ENCODE measurements at places on chromosomes 12 and 14.
A peak's percentile ranks its signal among the peaks of the same experiment; 100 is the strongest.

DNA sequence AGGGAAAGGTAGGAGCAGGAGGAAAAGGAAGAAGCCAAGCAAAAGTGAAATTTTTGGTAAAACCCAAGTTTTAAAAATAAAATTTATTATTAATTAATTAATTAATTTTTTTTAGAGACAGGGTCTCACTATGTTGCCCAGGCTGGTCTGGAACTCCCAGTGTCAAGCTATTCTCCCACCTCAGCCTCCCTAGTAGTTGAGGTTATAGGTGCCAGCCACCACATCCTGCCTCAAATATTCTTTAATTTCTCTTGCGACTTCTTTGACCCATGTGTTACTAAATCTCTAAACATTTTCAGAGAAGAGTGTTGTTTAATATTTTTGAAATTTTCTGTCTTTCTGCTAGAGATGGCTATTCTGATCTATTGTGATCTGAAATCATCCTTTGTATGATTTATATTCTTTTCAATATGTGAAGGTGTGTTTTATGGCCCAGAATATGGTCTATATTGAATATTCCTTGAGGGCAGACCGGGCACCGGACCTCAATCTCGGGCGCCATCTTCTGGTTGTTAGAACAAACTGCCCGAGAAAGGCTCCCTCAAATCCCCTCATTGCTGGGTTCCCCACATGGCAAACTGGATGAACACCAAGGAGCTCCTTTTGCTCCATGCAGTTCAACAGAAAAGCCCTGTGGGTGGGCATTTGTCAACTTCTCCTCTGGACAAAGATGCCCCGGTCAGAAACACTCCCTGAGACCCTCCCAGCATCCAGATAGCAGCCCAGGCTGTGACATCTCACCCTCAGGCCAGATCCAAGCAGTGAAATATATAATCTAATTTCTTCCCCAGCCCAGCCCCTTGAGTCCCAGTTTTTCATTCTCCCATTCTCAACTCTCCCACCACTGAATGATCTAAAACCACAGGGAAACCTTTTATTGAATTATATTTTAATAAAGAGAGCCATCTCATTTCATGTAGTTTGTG, 110.5 kb downstream of the ASCL4 start:
- H3K36me3 ChIP-seq = no peaks in the 10 kb centered on the region
- no peaks in the 10 kb centered on the region for H3K27me3 ChIP-seq
- no peaks in the 10 kb centered on the region for H3K4me1 ChIP-seq
- H3K27ac ChIP-seq = no peak overlapping the region
- peak; percentile 47 for DNase-seq
- no peak overlapping the region for H3K4me3 ChIP-seq

- H3K27ac ChIP-seq = peak overlapping the region; percentile 71
- no peaks in the 10 kb centered on the region for H3K36me3 ChIP-seq
- H3K4me1 ChIP-seq = peaks cover 6% of the 10 kb centered on the region
- no peaks in the 10 kb centered on the region for H3K27me3 ChIP-seq
- H3K4me3 ChIP-seq = no peak overlapping the region
Observed at GRCh38 chr12:47714826-47715386, 9.1 kb upstream of the RPAP3 start.

GRCh38 chr12:84075991-84076390, 836.6 kb downstream of the SLC6A15 start:
- H3K27ac ChIP-seq = no peak overlapping the region
- H3K27me3 ChIP-seq = no peaks in the 10 kb centered on the region
- no peak overlapping the region for H3K4me3 ChIP-seq
- H3K36me3 ChIP-seq = no peaks in the 10 kb centered on the region

DNA sequence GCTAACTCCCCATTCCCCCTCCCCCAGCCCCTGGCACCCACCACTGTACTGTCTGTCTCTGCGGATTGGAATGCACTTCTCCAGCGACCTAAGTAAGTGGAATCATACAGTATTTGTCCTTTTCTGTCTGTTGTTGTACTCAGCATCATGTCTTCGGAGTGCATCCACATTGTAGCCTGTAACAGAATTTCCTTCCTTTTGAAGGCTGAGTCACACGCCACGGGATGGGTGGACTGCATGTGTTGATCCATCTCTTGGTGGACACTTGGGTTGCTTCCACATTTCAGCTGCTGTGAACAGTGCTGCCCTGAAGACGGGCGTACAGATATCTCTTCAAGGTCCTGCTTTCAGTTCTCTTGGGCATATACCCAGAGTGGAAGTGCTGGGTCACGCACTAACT, 34.4 kb downstream of the DDX51 start:
- DNase-seq = no peak
- H3K27me3 ChIP-seq = no peaks in the 10 kb centered on the region
- no peak overlapping the region for H3K4me3 ChIP-seq
- H3K4me1 ChIP-seq = no peaks in the 10 kb centered on the region
- H3K36me3 ChIP-seq = peaks cover 29% of the 10 kb centered on the region

GRCh38 chr12:131830335-131830913, 2.2 kb downstream of the MMP17 start:
- no peaks in the 10 kb centered on the region for H3K36me3 ChIP-seq
- H3K27ac ChIP-seq = no peak overlapping the region
- no peak overlapping the region for H3K4me3 ChIP-seq
- peaks cover 23% of the 10 kb centered on the region for H3K4me1 ChIP-seq
- H3K27me3 ChIP-seq = peaks cover 22% of the 10 kb centered on the region

- H3K27ac ChIP-seq = no peak overlapping the region
- H3K36me3 ChIP-seq = no peaks in the 10 kb centered on the region
- no peak for DNase-seq
- H3K4me3 ChIP-seq = no peak overlapping the region
Observed at GRCh38 chr14:54642801-54643695, 76.1 kb downstream of the SAMD4A start.

DNA sequence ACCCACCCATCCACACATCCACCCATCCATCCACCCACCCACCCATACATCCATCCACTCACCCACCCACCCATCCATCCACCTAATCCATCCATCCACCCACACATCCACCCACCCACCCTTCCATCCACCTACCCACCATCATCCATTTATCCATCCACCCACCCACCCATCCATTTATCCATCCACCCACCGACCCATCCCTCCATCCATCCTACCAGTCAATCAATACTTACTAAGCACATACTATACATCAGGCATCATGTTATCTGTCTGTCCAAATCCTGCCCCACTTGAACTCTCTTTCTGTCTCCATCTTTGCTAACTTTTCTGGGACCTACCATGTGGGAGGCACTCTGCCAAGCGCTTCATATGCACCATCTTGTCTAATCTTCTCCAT, 15.4 kb downstream of the GALNT9 start:
- no peaks in the 10 kb centered on the region for H3K27me3 ChIP-seq
- no peaks in the 10 kb centered on the region for H3K4me1 ChIP-seq
- H3K4me3 ChIP-seq = no peak overlapping the region
- DNase-seq = no peak

DNA sequence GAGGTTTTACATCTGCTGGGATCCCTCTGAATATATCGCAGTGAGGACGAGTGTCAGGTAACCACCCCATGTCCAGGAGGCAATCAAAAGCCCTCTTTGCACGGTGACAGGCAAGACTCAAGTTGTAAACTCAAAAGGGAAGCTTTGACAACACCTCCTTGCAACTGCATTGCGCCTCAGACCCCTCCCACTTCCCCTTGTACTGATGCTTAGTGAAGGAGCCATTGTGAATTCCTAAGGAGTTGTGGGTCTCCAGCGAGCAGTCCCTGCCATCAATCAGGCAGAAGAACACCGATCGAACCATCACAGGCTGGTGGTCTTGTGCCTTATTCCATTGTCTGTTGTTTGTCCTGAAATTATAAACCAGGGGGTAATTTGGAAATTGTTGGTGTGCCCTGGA, 112.6 kb downstream of the CCDC60 start:
- H3K27me3 ChIP-seq = peaks cover 3% of the 10 kb centered on the region
- no peak for DNase-seq
- H3K27ac ChIP-seq = no peak overlapping the region

DNA sequence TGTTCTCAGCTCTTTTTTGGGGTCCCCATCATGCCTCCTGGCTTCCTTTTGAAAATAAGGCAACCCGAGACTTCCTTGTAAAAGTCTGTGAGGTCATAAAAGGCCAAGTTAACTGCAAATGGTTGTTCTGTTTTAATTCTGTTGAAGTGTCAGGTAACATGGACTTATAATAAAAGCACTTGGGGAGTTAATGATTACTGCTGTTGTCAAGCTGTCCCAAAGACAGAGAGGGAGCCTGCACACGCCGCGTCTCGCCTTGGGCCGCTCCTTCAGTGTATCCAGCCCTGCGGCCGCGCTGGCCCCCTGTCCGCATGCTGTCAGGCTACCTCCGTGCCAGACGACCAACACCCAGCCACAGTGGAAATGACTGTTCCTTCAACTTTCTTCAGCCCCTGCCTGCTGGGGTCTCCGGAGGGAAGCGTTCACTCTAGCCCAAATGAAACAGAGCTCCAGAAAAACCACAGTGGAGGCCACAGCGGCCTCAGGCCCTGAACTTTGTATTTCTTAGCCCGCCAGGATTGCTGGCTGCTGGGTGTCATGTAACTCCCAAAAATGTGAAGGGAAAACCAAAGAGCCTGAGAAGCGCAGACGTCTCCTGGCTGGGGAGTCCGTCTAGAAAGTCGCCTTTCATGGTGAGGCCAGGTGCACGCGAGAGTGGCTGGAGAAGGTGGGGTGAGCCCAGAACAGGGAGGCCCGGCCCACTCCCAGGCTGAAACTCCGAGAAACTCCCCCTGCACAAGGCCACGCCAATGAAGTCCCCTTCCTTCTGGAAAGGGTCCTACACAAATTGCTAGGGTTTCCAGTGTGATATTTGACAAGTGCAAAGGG, 189.1 kb downstream of the ZFP36L1 start:
- H3K4me1 ChIP-seq = no peaks in the 10 kb centered on the region
- H3K27me3 ChIP-seq = no peaks in the 10 kb centered on the region
- no peak overlapping the region for H3K27ac ChIP-seq

GRCh38 chr14:77014004-77014604, 14.4 kb downstream of the IRF2BPL start:
- H3K4me3 ChIP-seq = no peak overlapping the region
- no peak overlapping the region for H3K27ac ChIP-seq
- H3K27me3 ChIP-seq = no peaks in the 10 kb centered on the region
- no peak for DNase-seq
- no peaks in the 10 kb centered on the region for H3K36me3 ChIP-seq
- H3K4me1 ChIP-seq = peaks cover 4% of the 10 kb centered on the region

DNA sequence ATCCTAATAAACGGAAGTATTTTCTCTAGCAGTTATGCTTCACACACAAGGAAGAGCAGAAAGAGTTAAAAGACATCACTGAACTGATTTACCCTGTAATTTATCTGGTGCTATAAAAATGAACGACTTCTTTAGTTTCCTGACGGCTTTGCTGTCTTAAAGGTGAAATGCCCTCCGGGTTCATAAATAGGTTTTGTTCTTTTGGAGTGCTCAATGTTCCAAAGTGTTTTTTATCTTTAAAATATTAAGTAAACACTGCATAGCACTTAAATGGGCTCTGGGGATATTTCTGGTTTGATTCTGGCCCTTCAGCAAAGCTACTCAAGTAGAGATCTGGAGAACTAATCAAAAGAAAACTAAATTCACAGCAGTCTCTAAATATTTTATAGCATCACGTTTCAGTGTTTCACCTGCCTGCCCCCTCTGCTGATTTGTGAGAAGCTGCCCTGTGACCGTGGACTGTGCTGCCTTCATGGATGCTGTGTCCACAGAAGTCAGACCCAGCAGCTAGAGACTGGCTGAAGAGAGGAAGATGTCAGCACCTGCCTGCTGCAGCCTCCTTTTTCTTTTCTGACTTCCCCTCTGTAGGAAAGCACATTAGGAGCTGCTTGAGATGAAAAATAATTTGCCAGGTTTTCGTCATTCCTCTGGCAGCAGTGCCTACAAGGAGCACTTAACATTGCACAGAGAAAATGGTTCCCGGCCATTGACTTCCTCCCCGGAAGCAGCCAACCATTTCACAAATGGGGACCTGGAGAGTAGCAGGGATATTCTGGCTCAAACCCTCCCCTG, 205.1 kb upstream of the FSCB start:
- no peak for DNase-seq
- H3K27ac ChIP-seq = no peak overlapping the region
- H3K4me1 ChIP-seq = no peaks in the 10 kb centered on the region
- H3K27me3 ChIP-seq = no peaks in the 10 kb centered on the region
- H3K4me3 ChIP-seq = no peak overlapping the region

DNA sequence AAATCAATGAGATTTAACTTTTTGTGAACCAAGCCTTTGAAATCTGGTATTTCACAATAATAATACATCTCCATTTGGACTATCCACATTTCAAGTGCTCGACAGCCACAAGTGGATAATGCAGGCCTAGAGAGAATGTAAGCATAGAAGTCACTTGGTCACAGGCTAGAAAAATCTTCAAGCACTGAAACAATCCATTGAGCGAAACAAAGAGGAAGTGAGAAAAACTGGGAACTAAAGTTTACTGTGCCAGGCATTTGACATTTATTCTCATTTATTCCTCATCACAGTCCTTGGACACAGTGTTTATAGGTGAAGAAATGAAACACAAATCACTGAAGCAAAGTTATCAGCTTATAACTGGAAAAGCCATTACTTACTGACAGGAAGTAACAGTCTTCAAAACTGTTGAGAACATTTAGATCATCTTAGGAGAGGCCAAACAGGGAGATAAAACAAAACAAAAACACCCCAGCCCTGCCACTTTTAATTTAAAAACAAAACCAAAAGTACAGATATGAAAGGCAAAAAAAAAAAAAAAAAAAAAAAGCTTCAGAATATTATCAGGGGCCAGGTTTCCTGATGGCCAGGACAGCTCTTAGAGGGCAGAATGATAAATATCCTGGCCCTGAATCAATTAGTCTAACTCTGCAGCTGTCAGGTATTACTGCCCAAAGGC, 29.2 kb downstream of the GNS start:
- DNase-seq = no peak
- peaks cover 35% of the 10 kb centered on the region for H3K36me3 ChIP-seq
- no peak overlapping the region for H3K27ac ChIP-seq
- H3K27me3 ChIP-seq = no peaks in the 10 kb centered on the region
- H3K4me1 ChIP-seq = no peaks in the 10 kb centered on the region

DNA sequence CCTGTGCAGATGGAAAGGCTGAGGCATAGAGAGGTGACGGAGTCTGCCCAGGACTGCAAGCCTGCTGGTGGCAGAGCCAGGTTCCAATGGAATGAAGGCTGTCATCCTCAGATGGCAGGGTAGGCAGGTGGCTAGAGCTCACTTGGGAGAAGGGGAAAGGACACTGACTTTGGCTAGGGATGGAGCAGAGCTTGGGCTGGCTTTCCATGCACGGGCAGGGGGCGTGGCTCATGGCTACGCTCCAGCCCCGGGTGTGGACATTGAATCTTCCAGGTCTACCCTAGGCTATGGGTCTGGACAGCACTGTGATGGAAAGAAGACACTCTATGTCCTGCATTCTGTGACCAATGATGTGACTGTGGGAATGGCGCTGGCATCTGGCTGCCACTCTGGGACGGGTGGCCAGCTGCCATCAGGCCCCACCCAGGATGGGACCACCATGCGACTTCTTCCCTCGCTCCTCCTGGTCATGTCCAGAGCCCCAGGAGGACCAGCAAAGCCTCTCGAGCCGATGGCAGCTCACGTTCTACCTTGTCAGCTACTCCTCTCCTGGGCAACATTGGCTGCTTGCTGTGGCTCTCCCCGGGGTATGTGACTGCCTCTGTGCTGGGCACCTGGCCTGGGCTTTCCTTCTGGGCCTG, 398.7 kb downstream of the TMEM121 start:
- no peaks in the 10 kb centered on the region for H3K36me3 ChIP-seq
- no peak overlapping the region for H3K4me3 ChIP-seq
- H3K4me1 ChIP-seq = no peaks in the 10 kb centered on the region
- no peaks in the 10 kb centered on the region for H3K27me3 ChIP-seq
- H3K27ac ChIP-seq = no peak overlapping the region

- H3K36me3 ChIP-seq = no peaks in the 10 kb centered on the region
- H3K4me3 ChIP-seq = no peak overlapping the region
- no peak for DNase-seq
- no peaks in the 10 kb centered on the region for H3K4me1 ChIP-seq
Observed at GRCh38 chr14:100885196-100885595, 18.3 kb downstream of the RTL1 start.

All from liver (tissue), 10 donors.